Muscle of leg (tissue), 16 donors: ENCODE measurements at places on chromosomes 7 and 10. TPM values are rescaled to one million over a fixed set of nuclear protein-coding genes. Genes with fewer than 3 reads are reported as not detected.

Gene LIPK
- polyA plus RNA-seq = not detected

Gene EPO
- not detected for polyA plus RNA-seq

Gene PLOD3
- polyA plus RNA-seq = 78.2 TPM

Gene PIP4K2A
- 21.2 TPM for polyA plus RNA-seq

Gene MPLKIP
- polyA plus RNA-seq = 30.8 TPM

Gene PAPOLB
- not detected for polyA plus RNA-seq

Gene BLNK
- polyA plus RNA-seq = 2.1 TPM

Gene TMEM60
- 10.5 TPM for polyA plus RNA-seq

Gene TUBAL3
- 0.28 TPM for polyA plus RNA-seq

Gene TCERG1L
- 0.15 TPM for polyA plus RNA-seq

Gene MTERF1
- 9.3 TPM for polyA plus RNA-seq

Gene IDI2
- 0.15 TPM for polyA plus RNA-seq

Gene LAMB4
- 0.56 TPM for polyA plus RNA-seq

GRCh38 chr10:59967079-59967478 lies 60.7 kb upstream of the CCDC6 start:
- no peak for DNase-seq

- DNase-seq = peak; percentile 69
Measured at GRCh38 chr7:30430276-30430675, 48.3 kb downstream of the NOD1 start.

GRCh38 chr7:130429019-130429418 lies 11.8 kb downstream of the CEP41 start:
- no peak for DNase-seq

GRCh38 chr7:22872096-22872807 lies 49.6 kb upstream of the TOMM7 start:
- DNase-seq = no peak

- DNase-seq = peak; percentile 65
Measured at GRCh38 chr10:101272229-101272868, 43.1 kb upstream of the LBX1 start.

DNA sequence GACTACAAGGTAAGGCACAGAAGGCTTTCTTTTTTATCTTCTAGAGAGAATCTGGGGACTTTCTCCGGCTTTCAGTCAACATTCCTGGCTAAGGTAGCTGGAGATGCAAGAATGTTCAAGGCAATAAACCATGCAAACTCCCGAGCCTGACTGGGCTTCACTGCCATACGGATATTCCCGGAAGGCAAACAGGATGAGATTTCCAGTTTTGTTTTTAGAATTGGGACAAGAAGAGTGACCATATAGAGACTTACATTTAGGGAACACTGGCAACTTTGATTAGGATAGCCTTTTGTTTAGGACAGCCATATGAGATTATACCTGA lies 269 bp downstream of the CALD1 start:
- no peak for DNase-seq

- no peak for DNase-seq
Measured at GRCh38 chr7:96739167-96739566, 29.5 kb upstream of the SEM1 start.

- no peak for DNase-seq
Measured at GRCh38 chr7:510782-511281, 8.8 kb downstream of the PDGFA start.

GRCh38 chr10:71213127-71213621 lies 804 bp downstream of the UNC5B start:
- peak; percentile 84 for DNase-seq

DNA sequence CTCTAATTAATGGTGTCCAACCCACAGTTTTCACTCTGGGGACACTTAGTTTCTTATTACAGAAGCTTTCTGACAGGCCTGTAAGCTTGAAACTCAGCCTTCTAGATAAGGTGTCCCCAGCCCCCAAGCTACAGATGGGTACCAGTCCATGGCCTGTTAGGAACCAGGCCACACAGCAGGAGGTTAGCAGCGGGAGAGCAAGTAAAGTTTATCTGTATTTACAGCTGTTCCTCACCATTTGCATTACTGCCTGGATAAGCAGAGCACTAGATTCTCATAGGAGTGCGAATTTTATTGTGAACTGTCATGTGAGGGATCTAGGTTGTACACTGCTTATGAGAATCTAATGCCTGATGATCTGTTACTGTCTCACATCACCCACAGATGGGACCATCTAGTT lies 93.7 kb downstream of the TMEM26 start:
- DNase-seq = no peak

DNA sequence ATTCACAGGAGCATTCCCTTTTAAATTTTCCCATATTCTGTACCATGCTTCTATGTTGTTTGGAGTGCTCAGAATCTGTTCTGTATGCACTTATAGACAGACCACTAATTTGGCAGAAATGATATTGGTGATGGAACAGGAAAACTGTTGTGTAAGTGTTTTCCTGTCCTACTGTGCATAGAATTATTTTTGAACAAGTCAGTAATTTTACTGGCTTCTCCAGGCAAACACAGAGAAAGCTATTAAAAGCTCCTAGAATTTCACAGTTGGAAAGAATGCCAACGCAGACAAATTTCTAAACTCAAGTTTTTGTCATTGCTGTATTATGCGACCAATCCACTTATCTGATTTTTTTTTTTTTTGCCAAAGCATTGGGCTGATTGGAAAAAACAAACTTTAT lies 55.7 kb downstream of the ANKMY2 start:
- peak; percentile 41 for DNase-seq

DNA sequence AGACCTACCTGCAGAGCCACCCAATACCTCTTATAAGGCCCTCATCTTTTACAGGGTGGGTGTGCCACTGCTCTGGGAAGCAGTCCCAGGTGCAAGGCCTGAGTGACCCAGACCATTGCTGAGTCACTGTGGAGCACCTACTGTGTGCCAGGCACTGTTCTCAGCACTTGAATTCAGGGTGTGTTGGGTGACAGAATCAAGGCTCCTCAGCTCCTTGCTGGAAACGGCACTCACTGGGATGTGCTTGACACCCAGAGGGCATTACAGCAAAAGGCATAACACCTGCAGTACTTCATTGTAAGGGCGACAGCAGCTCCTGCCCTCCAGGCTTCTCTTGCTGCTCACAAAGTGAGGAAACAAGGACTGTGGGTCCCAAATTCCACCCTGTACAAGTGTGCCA lies 7.1 kb downstream of the CAMK2B start:
- DNase-seq = no peak

DNA sequence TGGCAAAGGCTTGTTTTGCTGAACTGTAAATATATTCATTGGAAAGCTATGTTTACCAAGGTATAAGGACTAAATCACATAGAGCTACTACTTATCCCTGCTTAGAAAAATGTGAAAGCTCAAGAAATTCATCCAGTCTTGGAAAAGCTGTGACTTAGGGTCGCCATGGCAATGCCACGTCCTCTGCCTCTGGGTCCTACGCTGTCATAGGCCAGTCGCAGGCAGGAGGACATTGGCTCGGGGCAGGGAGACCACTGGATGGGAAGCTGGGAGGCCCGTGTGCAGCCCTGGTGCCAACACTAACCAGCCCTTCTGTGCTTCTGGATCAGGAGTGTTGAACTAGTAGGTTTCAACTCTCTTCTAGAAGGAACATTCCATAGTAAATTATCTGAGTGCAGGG lies 67.3 kb upstream of the PDZD8 start:
- DNase-seq = no peak

- no peak for DNase-seq
Measured at GRCh38 chr10:6218692-6219493, 16.2 kb downstream of the PFKFB3 start.
